NCI-H1092 (cell line): ENCODE measurements at places on chromosomes 3 and 15.

DNA sequence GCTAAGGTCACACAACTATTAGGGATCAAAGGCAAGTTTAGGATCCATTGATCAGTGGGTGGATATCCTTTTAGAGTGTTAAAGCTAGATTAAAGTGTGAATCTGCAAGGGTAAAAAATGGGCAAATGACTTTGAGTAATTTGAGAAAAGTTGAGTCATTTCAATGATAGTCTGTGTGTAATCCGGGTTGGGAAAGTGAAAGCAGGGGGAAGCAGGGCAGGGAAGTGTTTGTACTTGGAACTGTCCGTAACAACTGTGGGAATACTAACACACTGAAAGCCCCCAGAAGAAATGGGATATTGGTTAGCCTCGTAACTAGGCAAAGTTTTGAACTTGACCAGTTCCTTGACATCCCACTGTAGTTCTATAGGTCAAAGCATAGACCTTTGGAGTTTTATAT is 187.2 kb upstream of the SLITRK3 start:
- DNase-seq, result no peak

GRCh38 chr15:93314245-93314644 is 225.2 kb upstream of the RGMA start:
- DNase-seq, result no peak

GRCh38 chr3:94520364-94520763 is 457.5 kb downstream of the NSUN3 start:
- no peak for DNase-seq

GRCh38 chr3:152664766-152665165 is 170.2 kb upstream of the P2RY1 start:
- DNase-seq, result no peak

DNA sequence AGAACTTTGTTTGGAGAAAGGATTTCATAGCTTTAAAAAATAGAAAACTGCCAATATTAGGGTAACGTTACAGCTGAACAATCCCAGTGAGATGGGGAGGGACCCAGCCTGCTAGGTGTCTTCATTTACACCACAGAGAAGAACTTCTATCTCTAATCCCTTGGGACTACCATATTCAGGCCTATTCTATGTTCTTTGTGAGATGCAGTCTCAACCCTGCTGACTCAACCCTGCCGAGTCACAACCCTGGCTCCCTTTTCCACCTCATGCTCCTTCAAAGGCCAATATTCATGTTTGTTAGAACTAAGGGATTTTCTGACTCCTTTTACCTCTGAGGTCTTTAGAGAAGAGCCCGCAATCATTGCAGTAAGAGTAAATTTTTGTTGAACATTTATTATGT is 350.5 kb downstream of the EPHB1 start:
- DNase-seq, result no peak

GRCh38 chr15:77168141-77168540 is 97.2 kb upstream of the TSPAN3 start:
- DNase-seq, result no peak

- no peak for DNase-seq
These were observed 9.5 kb upstream of the DOCK3 start for GRCh38 chr3:50665081-50665840.
